Spinal cord (tissue), 10 donors: ENCODE measurements at places on chromosomes 12 and 14.
A peak's percentile ranks its signal among the peaks of the same experiment; 100 is the strongest.

GRCh38 chr12:81572411-81572810 is 186.7 kb downstream of the PPFIA2 start:
- DNase-seq: no peak

- no peak for DNase-seq
These were observed 62.8 kb downstream of the VWF start for GRCh38 chr12:6061660-6062059.

- DNase-seq: no peak
These were observed 947.7 kb downstream of the GALC start for GRCh38 chr14:87045246-87045645.

GRCh38 chr12:94286583-94287244 is 138.3 kb downstream of the PLXNC1 start:
- peak; percentile 67 for DNase-seq

GRCh38 chr14:106268013-106268727 is 741.8 kb downstream of the TMEM121 start:
- no peak for DNase-seq

DNA sequence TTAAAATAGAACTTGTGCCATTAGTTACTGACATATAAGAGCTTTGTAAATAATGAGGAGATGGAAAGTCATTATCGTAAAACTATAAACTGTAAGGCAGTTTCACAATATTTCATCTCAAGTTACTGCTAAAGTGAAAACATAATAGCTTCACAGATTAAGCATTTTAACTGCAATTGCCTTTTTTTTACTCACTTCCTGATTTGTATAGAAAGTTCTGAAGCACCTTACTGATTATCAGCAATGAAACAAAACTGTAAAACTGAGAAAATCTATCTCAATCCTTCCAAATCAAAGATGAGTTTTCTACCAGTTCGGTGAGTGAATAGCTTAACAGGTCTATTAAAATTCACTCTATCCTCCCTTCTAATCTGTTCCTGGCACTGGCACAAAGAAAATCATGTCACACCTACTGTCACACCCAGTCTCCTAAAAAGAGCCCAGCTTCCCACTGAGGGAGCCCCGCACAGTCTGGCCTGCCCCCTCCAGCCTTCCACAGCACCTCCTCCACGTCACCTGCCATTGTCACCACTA is 161.4 kb upstream of the ABCD2 start:
- no peak for DNase-seq

- DNase-seq: no peak
These were observed 963 bp upstream of the TINF2 start for GRCh38 chr14:24243336-24243836.

- DNase-seq: peak; percentile 3
These were observed 624 bp upstream of the PWP1 start for GRCh38 chr12:107684990-107685359.

- no peak for DNase-seq
These were observed 767 bp upstream of the CRY1 start for GRCh38 chr12:107094183-107094448.

DNA sequence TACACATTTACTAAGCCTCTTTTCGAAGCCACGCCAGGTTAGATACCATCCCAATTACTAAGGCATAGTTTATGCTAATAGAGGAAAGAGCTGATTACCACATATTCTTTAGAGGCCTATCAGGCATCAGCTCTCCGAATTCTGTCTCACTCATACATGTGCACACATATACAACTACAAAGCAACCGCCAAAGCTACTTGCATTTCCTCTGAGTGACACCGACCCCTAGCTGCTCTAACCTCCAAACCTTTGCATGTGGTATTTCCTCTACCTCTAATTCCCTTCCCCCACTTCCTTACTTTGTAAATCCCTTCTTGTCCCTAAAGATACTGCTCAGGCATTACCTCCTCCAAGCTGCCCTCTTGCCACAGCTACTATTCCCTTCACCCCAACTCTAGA is 107.2 kb downstream of the DUSP6 start:
- no peak for DNase-seq

DNA sequence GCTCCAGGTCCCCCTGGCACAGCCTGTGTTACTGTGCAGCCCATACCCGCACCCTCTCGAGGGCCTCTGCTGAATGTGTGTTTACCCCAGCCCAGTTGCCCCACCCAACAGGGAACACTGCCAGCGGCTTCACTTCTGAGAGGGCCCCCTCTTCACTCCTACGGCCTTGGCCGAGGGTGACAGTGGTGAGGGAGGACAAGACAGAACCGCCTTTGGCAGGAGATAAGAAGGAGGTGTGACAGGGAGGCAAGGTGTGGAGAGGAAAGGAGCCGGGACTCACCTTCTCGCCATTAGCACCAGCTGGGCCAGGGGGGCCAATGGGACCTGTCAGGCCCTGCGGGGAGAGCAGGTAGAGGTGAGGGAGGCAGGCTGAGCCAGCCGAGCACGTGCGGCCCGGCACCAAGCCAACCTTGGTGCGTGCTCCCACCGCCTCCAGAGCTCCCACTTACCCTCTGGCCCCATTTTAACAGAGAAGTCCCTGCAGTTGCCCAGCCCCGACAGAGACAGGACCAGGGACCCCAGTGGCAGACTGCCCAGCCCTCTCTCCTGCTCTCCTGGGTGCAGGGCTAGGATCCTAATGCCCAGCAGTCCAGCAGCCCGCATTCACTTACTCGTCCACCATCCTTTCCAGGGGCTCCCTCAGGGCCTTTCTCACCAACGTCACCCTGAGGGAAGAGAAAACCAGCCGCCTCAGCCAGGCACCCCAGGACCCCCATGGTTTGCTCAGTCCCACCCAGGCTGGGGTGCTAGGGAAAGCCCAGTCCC is 18.3 kb downstream of the TMEM106C start:
- no peak for DNase-seq

DNA sequence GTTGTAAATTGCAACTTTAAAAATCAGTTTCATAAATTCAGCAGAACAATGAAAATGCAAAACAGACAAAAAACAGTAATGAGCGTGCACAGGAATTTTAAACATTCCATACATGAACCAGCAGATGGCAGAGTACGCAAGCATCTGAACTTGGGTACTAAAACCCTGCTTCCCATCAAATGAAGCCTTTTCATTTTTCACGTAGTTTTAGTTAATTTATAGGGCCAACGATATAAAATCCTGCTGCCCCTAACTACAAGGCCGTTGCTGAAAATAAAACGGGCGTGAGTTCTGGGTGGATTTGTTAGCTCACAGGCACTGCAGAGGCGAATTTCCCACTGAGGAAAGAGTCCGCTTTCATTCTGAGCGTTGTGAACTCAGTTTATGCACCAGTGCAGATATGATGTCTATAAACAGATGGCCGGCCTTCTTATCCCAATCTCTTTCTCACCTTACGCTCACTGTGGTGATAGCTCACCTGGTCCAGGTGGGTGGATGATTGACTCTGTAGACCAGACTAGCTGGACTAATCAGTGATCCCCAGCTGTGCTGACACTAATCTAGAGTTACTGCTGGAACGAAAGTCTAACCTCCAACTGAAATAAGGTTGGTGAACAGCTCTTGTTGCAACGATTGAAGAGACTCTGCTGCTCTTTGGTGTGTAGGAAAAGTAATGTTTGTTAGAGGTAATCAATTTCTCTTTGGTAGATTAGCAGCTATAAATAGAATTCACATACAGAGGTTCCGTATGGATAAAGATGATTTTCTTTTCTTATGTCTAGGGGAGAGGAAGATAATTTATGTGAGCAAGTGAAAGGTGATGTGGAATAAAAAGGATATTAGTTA is 89.2 kb downstream of the PDZRN4 start:
- peak; percentile 90 for DNase-seq

- no peak for DNase-seq
These were observed 330.9 kb downstream of the FOXG1 start for GRCh38 chr14:29097476-29097875.

GRCh38 chr12:75205558-75205957 is 4.1 kb downstream of the KCNC2 start:
- DNase-seq: no peak

DNA sequence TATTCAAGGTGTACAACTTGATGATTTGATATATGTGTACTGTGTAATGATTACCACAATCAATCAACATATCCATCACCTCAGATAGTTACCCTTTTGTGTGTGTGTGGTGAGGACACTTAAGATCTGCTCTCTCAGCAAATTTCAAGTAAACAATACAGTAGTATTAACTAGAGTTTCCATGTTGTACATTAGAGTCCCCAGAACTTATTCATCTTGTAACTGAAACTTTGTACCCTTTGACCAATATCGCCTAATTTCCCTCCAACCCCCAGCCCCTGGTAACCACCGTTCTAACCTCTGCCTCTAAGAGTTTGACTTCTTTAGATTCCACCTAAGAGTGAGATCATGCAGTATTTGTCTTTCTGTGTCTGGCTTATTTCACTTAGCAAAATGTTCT is 12.1 kb downstream of the ADCK1 start:
- no peak for DNase-seq

- peak; percentile 45 for DNase-seq
These were observed 17.3 kb upstream of the TMPRSS12 start for GRCh38 chr12:50825372-50825838.

- no peak for DNase-seq
These were observed 27.7 kb downstream of the PPP2R5C start for GRCh38 chr14:101789222-101789621.

DNA sequence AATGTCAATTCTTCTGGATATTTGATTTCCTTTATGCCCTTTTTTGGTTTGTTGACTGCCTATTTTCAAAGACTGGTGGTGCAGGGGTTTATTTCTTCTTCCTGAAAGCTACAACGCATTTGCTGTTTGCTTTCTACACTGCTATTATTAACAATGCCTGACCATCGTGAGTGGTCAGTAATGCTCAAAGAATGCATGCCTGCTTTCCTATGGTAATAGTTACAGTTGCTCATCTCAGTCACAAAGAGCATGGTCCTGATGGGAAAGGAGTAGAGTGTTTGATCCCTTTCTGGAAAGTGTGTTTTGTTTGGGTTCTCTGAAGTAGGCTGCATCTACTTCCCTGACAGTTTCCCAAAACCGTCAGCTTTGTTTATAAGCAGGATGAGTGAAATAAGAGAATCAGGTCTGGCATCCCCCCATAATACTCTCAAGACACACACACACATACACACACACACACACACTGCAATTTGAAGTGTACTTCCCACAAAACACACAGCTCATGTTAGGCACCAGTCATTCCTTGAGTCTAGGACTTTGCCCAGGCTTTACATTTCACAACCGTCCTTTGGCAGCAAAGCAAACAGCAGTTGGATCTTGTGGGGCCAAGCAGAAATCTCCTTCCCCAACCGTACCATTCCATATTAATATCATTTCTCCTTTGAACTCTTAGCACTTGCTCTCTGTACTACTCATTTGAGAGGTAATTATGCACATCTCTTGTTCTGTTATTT is 56.6 kb downstream of the SUDS3 start:
- no peak for DNase-seq

GRCh38 chr12:64610079-64610659 is at the start of gene RASSF3:
RASSF3 (plus strand) TSS chr12:64610495; CDS start chr12:64610633, 138 bp downstream.
- no peak for DNase-seq

- DNase-seq: no peak
These were observed 35.2 kb downstream of the BRMS1L start for GRCh38 chr14:35861204-35861868.

DNA sequence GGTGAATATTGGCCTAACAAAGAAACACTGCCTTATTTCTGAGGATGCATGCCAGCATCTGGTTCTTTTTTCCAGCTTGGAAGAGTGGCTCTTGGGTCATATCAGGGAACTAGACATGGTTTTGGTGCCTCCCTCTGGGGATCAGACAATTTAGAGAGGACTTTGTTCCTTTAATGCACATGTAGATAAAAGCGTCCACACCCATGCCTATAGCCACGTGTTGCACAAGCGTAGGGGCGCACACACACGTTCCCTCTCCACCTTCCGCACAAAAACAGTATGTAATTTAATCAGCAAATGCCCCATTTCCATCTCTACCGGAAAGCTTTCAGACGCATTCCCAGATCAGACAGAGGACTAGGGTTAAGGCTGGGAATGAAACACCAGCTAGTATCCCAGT is 61.7 kb upstream of the RIC8B start:
- DNase-seq: no peak

GRCh38 chr14:77026930-77027537 is 1.5 kb downstream of the IRF2BPL start:
- no peak for DNase-seq

- DNase-seq: no peak
These were observed 1316.3 kb downstream of the TMEM121 start for GRCh38 chr14:106842687-106843086.

GRCh38 chr14:102503641-102504327 is 5.8 kb downstream of the ANKRD9 start:
- no peak for DNase-seq

DNA sequence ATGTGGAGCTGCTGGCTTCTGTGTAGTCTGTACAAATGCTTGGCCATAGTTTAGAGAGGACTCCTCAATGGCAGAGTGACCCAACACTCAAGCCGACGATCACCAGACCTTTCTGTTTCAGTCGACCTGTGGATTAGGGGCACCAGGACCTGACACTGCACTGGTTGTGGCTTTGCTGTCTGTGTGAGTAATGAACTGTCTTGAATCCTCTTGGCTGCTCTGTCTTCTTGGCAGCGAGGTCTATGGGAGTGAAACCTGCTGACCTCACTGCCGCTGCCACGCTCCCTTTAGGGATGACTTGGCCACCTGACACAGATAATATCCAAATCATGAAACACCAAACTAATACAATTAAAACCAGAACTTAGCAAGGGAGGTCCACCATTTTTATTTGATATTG is 83.5 kb upstream of the C14orf180 start:
- no peak for DNase-seq

DNA sequence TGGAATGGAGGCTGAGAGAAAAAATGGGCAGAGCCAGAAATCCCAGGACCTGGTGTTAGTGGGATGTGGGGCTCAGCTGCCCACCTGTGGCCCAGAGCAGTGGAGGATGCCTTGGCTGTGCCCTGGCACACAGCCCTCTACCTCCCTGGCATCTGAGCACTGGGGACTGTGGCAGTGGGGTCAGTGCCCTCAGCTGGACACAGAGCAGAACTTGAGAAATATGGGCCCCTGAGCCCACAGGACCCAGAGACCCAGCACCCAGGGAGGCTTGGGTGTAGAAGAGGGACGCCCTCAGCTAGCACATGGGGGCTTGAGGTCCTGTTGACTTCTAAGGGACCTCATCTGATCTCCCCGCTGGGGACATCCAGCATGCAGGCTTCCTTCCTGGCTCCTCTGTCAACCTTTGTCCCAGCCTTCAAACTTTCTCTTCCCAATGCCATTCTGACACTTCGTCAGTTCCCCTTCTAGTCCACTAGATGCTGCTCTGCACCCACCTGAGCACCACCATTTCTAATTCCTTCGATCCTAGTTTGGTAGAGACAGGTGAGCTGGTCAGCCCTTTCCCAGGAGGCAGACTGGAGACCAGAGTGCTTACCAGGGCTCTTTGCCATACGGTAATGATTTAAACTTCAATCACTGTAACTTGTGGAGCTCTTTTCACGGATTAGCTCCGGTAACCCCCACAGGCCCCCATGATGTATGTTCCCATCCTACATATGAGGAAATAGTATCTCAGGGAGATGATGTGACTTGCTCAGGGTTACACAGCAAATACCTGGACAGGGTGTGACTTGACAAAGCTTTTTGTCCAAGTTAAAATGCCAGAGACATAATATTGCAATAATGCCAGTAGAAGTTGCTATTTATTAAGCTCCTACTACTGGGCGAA is 143.7 kb downstream of the ASCL4 start:
- DNase-seq: peak; percentile 64
